ENCODE measurements at places on chromosomes 4 and X.

- DNase-seq, result no peak
Measured at GRCh38 chr4:113837397-113837796, 75.9 kb upstream of the CAMK2D start.

DNA sequence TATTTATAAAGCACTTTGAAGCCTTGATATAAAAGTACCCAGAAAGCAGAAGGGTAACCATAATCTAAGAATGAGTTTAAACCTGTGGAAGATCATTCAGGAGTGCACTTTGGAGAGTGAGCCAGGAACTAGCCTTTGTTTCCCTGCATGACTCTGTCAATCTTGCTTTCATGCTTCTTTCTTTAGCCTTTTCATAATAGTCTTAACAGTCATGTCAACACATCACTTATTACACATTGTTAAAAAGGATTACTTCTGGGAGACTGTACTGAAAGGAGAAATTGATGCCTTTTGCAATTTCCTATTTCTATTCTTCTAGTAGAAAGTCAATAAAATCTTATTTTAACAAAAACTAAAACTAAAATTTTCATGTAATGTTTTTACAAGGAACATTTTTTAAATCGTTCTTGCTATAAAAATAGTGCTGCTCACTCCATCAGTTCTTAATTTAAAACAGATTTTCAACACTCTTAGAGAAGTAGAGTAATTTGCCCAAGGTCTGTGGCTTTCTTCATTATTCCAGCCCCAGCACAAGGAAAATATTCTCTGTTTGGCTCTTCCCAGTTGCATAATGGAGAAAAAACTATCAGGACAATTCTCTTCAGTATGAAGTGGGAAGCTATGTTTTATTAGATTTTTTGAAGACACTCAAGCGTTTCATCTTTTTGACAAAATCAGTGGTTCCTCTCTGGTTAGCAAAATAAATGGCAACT, 35.4 kb upstream of the SPP1 start:
- DNase-seq, result no peak

- no peak for DNase-seq
Measured at GRCh38 chr4:138450546-138451275, 208.6 kb upstream of the SLC7A11 start.

DNA sequence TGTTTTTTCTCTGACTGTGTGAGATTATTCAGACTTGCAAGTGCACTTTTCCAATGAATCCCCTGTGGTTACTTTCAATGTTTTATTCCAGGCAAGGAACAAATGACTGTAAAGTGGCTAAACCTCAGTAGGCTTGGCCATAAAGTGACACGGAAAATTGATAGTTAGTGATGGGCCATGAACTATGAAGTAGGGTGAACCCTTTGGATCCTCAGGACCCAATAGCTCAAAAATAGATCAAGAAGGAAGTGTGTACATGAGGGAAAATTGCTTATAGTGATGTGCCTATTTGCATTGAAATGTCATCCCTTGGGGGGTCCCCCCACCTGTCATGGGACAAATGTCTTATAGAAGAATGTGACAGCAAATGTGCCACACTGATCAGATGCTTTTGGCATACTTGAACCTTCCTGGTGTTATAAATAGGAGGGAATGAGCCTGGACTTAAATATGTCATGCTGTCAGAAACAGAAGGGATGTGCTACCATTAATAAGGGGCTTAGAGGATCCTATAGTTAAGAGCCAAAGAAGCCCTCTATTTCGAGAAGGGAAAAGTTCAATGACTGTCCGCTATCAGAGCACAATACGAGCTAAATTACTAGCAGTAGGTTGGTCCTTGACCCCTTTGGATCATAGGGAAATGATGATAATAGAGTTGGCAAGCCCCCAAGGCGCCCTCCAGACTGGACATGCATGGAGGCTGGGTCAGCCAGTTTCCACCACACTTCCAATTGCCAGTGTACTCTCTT, 30.3 kb downstream of the SLC16A2 start:
- DNase-seq, result no peak

DNA sequence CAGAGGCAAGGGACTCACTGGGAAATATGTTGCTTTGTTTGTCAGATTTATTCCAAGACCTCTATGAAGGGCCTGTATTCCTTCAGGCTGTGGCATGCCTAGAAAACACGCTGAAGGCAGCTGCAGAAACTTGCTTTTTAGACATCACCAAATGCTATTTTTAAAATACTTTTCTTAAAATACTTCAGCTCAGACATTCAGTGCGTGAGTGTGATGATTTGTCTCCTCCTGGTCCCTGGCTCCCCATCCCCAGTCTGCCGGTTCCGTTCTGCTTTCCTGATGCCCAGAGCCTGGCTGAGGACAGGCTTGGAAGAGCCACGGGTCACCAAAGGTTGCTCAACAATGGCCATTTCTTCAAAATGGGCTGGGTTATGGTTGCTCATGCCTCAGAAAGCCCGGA, 55.0 kb downstream of the PSAPL1 start:
- no peak for DNase-seq

- no peak for DNase-seq
Measured at GRCh38 chrX:25181775-25182174, 166.0 kb upstream of the ARX start.

GRCh38 chr4:1060621-1061020, 49.2 kb downstream of the FGFRL1 start:
- DNase-seq, result no peak

DNA sequence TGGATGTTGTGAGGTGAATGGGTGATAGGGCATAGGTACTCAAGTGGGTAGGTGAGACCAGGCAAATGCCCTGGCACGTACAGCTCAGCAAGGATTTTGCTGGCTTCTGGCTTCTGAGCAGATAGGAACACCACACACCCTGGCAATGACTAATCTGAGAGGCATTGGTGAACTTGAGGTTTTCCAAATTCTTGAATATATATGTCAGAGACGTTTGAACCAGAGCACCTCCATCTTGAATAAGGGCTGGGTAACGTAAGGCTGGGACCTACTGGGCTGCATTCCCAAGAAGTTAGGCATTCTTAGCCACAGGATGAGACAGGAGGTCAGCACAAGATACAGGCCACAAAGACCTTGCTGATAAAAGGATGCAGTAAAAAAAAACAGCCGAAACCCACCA, 204.5 kb downstream of the NLGN4X start:
- no peak for DNase-seq

DNA sequence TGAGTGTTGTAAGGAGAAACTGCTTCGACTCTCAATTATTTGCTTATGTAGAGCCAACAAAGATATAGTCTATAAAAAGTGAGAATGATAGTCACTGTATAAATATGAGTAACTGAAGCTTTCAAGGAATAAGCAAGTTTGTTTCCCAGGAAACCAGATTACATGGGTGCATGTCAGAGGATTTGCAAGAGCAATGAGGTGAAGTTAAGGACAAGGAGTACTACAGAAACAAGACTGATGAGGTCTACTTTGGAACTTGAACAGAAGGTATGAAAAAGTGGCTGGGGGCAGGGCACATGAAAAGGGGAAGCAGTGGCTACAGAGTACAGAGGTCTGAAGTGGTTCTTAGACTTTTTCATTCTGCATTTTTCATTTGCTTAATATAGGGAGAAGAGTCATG, 321.0 kb upstream of the CXXC4 start:
- no peak for DNase-seq

DNA sequence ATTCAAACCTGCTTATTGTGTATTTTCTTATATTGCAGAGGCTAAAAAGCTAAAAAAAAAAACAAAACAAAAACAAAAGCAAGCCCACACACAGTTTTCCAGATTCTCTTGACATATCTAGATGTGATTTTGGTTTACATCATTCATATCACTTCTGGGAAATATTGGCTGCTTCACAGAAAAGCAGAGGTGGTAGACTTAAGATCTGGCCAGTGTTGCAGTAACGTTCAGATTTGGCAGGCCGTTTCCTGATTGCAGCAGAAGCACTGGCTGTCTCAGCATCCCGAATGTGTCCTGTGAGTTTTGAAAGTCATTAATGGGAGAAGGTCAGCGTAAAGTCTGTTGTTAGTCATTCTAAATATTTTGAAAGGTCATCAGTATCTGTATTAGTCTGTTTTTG, 2062.0 kb downstream of the ARAP2 start:
- no peak for DNase-seq

DNA sequence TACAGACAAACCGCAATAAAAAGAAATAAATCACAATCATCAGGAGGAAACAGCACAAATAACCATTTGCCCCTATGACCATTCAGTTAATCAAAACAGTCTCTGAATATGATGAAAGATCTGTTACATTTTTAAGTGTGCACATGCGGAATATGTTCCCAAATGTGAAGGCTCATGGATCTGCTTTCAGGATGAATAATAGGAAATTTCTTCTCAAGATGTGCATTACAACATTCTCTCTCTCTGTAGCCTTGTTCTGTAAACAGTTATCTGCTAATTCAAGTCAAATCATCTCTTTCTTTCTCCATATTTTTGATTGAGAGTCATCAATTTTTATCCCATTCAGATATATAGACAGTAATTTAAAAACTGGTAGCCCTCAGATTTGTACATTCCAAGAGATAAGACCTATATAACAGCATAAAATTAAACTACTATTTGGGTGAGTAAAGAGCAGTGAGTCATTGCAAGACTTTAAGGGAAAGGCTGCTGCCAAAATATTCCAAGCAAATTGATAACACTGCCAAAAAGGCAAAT, 433.9 kb upstream of the ATOH1 start:
- no peak for DNase-seq

DNA sequence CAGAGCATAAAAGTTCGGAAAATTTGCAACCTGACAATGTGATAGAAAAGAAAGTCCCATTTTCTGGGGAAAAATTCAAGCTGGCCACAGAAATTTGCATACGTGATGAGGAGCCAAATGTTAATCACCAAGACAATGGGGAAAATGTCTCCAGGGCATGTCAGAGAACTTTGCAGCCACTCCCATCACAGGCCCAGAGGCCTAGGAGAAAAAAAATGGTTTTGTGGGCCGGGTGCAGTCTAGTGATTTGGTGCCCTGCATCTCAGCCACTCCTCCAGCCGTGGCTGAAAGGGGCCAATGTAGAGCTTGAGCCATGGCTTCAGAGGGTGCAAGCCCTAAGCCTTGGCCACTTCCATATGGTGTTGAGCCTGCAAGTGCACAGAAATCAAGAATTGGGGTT, 71.2 kb downstream of the CHRNA9 start:
- DNase-seq, result no peak

DNA sequence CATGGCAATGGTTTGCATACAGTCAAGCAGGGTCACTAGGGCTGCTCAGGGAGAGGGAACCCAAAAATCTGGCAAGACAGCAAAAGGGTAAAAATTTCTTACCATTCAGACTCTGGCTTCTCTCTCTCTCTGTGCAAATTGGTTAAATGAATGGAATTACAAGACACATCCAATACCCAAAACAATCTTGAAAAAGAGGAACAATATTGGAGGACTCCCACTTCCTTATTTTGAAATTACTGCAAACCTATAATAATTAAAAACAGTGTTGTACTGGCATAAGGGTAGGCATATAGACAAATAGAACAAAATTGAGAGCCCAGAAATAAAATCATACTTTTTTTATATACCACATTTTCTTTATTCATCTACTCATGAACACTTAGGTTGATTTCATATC, 24.1 kb downstream of the ETDA start:
- DNase-seq, result no peak

- no peak for DNase-seq
Measured at GRCh38 chr4:125750399-125750798, 435.6 kb downstream of the FAT4 start.

DNA sequence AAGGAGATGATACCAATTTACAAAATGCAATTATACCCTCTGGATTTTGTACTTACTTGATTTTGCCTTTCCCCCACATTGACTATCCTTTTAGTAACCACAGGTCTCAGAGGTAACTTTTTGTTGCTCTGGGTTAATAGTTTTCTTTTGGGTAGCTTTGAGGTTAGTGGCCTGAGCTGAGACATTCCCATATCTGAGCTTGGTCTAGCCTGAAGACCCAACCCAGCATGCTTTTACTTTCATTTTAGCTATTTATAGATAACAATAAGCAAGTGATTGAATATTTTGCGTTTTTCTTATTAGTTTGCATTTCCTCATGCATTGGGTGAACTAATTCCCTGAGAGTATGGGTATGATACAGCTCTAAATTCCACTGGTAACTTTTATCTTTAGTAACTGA, 11.8 kb downstream of the HTN1 start:
- DNase-seq, result no peak

- DNase-seq, result no peak
Measured at GRCh38 chr4:788636-789297, 37.2 kb downstream of the CPLX1 start.

GRCh38 chr4:15007201-15007600, 4.9 kb downstream of the CPEB2 start:
- DNase-seq, result no peak

- DNase-seq, result no peak
Measured at GRCh38 chr4:80182237-80182866, 15.0 kb upstream of the PRDM8 start.

DNA sequence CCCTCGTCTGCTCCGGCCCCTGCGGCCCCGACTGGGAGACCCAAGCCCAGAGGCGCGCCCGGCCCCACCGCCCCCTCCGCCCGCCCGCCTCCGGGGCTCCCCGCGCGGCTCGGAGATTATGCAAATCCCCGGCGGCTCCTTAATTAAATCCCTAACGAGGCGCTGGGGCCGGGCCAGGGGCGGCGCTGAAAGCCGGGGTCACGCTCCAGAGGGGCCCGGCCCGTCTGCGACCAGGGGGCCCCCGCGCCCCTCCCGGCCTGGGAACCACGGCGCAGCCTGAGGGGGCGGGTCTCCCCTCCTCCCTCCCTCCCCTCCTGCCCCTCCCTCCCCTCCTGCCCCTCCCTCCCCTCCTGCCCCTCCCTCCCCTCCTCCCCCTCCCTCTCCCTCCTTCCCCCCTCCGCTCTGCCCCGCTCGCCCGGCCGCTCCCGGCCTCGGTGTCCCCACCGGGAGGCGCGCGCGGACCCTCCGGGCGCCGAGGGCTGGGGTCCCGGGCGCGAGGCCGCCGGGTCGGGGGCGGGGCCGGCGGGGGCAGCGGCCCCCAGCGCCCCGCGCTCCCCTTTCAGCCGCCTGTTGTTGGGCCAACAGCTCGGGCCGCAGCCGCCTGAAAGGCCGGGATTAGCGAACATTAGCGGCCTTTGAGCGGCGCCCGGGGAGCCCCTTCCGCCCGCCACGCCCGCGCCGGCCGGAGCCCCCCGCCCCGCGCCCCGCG, 25.9 kb upstream of the FGFR3 start:
- DNase-seq, result peak; percentile 42

DNA sequence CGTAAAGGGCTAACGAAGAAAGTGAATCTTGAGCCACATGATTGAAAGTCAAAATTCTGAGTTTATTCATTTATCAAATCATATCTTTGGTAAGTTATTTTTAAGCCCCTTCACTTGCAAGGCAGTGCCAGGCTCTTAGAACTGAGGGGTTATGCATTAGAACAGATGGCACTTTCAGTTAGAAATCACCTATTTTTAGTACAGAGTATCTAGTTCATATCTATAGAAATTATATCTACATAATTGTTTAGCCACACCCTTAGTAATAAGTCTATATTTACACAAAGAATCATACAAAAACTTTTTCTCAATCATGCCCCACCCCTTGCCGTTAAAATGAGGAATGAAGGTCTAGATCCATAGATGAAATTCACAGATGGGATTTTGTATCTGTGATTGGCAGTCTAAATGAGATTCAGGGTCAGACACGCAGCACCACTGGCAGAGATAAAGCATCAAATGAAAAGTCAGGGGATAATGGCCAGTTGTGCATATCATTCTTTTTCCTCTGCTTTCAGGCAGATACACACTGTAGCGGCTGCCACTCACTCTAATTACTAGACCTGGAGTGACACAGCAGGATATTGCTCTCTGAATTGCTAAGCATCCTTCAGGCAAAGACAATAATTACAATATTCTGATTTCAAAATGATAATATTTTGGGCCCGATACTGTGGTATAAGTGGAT, 440.5 kb downstream of the MAPK10 start:
- no peak for DNase-seq

- DNase-seq, result no peak
Measured at GRCh38 chr4:91325495-91325894, 978.3 kb upstream of the GRID2 start.
